ENCODE measurements at places on chromosomes 16 and 17.

- no peak for DNase-seq
Measured at GRCh38 chr16:78784771-78785170, 685.3 kb downstream of the WWOX start.

DNA sequence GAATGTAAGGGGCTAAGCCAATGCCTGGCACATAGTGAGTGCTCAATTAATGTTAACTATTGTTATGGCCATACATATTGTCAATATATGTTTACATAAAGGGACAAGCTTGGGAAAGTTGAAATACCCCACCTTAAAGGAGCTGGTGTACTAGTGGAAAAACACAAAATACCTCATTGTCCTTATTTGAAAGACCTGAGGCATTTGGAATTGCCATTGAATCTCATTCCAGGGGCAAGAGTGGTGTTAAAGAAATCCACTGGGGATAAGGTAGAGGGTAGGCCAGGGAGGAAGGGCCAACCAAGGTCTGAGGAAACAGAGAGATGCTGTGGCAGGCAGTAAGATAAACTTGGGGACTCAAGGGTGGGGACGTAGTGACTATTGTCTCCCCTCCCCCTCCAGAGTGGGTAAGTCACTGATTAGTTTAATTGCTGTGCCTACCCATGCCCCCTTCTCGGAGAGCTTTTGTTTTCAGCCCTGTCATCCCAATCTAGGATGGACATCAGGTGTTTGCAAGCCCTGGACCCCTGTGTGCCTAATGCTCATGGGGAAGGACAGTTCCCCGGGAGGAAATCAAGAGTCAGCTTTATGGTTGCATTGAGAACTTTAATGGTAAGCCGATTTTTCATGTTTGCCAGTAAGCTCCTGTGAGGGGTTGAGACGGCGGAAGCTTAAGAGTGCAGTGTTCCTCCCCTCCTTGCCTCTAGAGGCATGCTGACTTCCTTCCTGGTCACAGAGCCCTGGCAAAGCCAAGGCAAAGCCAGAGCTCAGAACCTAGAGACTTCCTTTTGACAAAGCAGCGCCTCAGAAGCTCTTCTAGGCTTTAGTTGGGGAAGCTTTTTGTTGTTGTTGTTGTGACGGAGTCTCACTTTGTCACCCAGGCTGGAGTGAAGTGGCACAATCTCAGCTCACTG is 2.5 kb upstream of the HEATR9 start:
- DNase-seq, result no peak

DNA sequence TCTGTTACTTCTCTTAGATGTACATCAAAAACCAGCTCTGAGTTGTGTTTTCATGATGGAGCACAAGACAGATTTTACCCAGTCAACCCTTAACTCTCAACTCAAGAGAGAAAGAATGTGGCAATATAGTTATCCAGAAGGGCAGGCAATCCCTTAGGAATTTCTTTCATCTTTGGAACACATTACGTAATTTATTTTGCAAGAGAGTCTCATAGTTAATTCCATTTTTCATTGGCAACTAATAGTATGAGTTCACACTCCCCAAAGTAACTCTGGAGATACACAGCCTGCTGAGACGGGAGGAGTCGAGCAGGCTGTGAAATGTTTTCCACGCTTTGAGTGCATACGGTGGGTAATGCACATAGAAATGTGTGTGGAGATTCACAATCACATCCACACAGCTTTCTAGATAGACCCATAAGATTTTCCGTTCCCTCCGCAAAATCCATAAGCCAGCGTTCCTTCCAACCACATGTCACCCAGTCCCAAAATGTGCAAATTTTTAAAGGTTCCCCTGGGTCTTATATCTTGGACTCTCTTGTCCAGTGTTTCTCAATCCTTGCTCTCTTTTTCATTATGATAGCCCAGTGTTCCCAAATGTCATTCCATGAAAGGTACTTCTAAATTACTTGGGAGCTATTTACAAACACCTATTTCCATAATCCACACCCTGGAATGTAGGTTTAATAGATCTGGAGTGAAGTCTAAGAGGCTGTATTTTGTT is 8.4 kb upstream of the CDRT4 start:
- no peak for DNase-seq

- DNase-seq, result no peak
Measured at GRCh38 chr16:88432174-88432573, 20.9 kb upstream of the ZFPM1 start.

DNA sequence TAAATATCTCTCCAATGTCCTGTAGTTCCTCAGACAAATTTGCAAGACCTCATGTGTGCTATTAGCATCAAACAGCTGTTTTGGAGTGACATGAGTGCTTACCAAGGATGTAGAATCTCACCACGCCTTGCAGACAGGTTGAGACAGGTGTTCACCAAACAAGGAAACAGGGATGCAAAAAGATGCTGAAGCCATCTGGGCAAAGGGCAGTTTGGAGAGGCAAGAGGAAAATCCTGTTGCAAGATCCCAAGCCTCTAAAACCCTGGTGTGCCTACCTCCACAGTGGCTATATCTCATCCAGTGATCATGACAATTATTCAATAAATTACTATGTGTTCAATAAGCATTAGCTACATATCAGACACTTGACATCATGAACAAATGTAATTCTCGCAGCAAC is 373.7 kb downstream of the SOX9 start:
- no peak for DNase-seq

DNA sequence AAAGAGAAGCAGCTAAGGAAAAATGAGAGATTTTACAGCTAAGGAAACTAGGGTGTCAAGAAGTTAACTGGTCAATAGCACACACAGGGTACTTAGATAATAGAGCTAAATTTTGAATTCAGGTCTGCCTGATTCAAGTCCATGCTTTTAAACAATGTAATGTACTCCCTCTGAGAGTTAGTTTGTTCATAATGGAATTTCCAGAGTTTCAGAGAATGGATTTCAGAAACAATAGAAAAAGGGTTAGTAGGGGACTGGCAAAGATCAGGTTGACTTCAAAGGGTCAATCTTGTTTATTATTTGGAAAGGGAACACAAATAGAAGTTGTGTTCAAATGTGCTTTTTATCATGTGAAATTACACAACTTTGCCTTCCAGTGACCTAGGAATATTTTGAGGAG is 17.9 kb downstream of the NSRP1 start:
- DNase-seq, result no peak

DNA sequence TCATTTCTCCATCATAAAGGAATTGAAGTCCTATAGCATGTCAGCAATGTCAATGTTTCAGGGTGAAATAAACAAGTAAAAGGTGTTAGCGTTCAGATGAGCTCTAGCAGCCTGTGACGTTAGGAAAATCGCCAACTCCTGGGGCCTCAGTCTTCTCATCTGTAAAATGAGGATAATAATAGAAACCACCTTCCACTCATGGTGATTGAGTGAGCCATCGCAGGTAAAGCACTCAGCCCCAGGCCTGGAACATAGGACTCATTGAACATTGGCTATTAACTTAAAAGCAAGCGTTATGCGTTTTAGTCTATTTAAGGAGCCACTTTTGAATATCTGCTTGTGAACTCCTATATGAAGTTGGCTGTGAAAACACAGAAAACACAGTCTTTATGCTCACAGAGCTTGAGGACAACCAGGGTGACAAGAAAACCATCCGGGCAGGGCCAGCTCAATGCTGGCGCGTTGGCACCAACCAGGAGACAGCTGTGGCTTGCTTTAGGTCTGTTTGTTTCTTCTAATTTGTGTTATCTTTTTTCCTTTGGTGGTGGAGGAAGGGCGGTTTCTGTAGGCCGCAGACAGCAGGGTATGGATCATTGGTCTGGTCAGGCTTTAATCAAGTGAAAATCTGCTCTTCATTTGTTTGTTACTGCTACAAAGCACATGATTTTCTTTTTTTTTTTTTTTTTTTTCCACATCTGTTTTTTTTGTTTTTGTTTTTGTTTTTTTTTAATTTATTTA is 35.7 kb upstream of the MED9 start:
- DNase-seq, result no peak

DNA sequence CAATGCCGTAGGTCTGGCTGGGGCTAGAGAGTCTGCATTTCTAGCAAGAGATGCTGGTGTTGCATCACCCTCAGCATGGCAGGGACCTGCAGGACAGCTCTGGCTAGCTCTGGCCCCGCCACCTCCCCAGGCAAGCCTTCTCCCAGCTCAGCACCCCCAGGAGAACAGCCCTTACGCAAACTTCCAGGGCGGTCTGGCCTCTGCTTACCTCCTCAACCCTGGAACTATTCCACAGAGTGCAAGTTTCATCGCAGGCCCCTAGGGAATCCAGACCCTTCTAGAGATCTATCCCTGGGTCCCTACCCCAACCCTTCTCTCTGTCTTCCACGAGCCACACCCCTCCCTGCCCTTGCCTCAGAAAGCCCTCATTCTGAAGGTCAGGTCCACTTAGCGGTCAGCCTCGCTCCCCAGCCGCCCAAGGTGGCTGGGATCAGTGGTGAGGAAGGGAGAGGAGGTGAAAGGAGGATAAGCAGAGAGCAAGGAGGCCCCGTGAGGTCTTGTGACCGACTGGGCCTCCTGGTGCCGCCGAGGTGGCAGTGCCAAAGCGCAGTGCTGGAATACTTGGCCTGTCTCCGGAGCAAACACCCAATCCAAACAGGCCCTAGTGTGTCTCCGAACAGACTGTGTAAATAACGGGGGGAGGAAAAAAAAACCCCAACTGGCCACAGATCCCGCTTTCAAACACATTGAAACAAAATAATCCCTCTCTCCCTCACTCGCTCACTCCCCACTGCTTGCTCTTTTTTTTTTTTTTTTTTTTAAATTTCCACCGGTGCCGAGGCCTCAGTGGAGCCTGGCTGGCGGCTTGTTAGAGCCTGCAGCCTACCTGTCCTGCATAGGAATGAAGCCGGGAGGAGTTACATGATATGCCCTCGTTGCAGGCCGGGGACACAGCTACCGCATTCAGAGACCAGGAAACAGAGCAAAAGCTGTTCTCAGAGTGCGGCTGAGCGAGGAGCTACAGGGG is 380.9 kb downstream of the SOX9 start:
- no peak for DNase-seq

GRCh38 chr16:66717776-66718175 is 21.2 kb upstream of the CMTM4 start:
- DNase-seq, result no peak

DNA sequence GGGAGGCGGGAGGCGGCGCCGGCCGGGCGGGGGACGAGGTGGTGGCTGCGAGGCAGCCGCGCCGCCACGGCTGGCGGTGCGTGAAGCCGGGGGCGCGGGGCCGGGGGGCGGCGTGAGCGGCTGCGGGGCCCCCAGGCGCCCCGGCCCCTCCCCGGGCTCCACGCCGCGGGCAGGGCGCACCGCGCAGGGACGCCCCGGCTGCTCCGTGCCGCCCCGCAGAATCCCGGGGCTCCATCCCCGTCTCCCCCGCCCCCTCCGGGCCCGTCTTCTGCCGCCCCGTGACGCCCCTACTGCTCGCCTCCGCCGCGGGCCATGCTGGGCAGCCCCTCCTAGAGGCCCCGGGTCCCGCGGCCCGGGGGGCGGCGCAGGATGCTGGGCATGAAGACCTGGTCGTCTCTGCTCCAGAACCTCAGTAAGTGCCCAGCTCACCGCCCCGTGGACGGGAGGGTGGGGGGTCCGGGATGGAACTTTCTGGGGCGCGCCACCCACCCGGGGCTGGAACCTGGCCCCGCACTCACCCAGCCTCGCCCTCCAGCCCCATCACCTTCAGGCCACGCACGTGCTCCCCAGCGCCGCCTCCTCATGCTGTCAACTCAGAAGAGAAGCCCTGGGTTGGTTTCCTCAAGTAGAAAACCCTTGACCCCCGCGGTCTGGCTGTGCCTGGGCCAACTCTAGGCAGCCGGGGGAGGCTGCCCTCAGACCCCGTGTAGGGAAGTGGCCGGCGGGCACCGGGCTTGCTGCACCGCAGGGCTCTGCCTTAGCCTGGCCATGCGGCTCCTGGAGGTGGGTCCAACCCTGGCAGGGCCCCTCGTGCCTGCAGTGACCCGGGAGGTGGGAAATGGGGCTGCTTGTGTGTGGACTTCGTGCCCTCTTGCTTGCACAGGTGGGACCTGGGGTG is 150.2 kb upstream of the GSE1 start:
- DNase-seq, result no peak

DNA sequence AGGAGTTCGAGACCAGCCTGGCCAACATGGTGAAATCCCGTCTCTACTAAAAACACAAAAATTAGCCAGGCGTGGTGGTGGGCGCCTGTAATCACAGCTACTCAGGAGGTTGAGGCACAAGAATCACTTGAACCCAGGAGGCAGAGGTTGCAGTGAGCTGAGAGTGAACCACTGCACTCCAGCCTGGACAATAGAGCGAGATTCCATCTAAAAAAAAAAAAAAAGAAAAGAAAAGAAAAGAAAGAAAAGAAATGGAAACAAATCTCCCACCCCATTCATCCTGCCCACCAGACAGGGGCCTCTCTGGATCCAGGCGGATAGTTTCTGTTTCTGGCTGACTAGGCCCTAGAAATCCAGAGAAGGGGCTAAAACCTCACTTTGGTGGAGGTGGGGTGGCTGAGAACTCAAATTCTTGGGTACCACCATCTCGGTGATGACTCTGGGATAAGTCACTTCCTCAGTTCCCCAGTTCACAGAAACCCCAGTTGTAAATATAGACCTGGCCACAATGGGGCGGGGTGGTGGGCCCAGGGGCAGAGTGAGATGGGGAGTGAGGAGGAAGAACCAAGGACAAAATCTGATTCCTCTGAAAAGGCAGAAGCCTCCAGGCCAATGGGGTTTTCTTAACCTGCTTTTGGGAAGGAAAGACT is 22.2 kb downstream of the SOCS1 start:
- no peak for DNase-seq

- DNase-seq, result no peak
Measured at GRCh38 chr16:79463841-79464240, 136.7 kb downstream of the MAF start.

DNA sequence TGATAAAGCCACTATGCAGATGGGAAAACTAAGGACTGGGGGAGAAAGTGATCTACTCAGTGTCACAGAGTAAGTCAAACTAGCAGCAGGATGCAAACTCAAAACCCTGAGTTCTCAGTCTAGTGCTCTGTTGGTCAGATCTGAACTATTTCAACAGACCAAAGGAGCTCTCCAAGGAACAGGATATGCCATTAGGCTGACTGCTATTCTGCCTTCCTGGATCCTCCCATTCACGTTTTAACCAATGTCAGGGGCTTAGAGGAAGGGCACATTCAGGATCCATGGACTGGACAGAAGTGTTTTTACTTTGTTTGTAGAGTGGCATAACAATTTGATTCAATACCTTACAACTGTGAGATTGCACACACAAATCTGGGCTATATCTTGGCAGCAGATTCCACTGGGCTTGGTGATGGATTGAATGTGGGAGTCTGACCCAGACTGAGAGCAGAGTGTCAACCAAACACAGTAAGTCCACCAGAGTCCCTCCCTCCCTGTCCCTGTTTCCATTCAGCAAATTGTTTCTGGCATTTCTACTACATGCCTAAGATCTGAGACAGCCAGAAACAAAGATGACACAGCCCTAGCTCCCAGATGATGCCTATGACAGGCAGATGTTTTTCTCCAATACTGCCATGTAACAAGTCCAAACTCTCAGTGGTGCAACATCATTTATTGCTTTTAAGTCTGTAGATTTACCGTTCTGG is 337.8 kb upstream of the CDH5 start:
- no peak for DNase-seq
